ENCODE measurements at places on chromosomes 5 and 9.

DNA sequence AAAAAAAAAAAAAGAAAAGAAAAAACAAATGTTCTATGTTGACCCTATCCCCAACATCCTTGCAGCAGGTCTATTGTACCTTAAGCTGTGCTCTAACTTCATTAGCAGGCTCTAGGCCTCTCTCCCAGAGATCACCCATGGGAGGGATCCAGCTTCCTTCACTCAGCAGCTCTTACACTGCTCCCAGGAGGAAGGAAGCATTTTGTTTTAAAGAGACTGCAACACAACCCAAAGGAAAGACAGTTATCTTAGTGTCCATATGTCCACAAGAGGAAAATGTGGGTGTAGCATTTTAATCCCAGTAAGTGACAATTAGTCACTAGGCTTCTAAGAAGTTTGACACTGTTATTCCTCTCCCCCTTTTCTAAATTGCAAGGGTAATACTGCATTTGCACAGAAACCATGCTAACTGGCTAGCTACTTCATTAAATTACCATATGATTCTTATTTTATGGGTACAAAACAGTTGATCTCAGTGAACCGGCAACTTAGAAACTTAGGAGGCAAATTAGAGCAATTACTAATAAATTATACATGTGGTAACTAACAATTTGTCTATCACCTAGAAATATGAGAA lies 58.8 kb downstream of the MARCHF3 start:
- no peak for DNase-seq

DNA sequence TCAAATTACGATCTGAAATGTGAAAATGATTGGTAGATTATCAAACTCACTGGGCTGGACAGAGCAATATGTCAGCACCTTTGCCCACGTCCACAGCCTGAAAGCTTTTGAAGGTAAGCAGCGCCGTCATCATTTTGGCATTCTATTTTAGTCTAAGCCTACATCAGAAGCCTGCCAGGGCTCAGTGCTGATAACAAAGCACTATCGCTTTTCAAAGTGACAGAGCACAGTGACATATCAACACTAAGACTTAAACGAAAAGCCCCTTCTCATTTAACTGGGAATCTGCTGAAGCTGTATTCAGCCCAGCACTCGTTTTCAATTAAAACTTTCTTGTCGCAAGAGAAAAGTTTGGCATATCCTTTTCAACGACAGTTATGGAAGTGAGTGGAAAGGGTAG lies 1076.3 kb downstream of the PTPRD start:
- no peak for DNase-seq

DNA sequence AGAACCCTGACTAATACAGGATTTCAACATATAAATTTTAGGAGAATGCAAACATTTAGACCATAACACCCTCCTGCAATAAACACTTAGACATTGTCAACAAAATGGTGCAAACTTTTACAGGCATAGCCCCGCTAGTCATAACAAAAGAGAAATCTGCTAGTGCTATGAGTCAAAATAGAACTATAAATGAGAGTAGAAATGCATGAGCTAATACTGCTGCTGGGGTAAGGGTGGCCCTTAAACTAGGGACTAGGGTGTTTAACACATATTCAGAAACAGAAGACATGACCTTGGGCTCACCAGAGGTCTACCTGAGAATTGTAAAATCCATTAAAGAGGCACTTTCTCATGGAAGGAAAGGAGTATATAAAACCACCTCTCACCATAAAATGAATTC lies 131.6 kb downstream of the TLR4 start:
- no peak for DNase-seq

- no peak for DNase-seq
Measured at GRCh38 chr9:84940294-84940693, 270.8 kb downstream of the NTRK2 start.

GRCh38 chr9:127862075-127863011 lies 7.9 kb upstream of the ENG start:
- DNase-seq: peak; percentile 19

- DNase-seq: peak; percentile 22
Measured at GRCh38 chr5:157607371-157608161, 32.0 kb upstream of the ADAM19 start.

GRCh38 chr9:21144603-21145002 lies 3.0 kb upstream of the IFNW1 start:
- DNase-seq: no peak

DNA sequence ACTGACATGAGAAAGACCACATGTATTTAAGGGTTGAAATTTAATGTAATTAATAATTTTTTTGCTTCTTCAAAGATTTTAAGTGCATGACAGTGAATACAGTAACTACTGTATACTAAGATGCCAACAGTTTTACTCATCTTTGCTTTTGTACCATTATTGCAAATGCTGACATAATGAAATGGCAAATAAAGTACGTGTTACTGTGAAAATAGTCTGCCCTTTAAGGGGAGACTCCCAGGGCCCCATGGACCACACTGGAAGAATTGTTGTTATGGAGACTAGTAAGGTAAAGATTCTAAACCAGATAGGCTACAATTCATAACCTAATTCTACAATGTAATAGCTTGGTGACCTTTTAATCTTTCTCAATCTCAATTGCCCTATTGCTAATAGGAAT lies 84.7 kb downstream of the NR3C1 start:
- no peak for DNase-seq

GRCh38 chr5:1985781-1986180 lies 103.1 kb upstream of the IRX4 start:
- no peak for DNase-seq

DNA sequence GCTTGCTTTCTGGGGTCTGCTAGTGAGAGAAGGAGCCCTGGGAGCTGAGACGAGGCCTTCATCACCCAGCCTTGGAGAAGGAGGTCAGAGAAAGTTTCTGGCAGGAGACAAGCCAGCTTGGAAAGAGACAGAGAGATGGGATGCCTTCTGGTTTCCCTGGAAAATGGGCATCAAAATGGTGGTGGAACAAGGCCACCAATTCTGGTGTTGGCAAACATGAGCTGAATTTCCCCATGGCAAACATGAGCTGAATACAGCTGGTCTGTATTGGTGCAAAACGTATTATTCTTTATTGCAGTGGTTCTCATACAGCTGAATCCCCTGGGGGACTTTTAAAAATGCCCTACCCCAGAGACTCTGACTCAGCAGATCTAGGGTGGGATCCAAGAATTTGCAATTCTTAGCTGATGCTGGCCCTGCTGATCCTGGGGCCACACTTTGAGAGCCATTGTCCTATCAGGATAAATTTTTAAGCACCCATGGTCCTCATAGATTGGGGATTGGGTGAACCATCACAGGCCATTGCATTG lies 39.1 kb upstream of the S1PR3 start:
- DNase-seq: no peak

DNA sequence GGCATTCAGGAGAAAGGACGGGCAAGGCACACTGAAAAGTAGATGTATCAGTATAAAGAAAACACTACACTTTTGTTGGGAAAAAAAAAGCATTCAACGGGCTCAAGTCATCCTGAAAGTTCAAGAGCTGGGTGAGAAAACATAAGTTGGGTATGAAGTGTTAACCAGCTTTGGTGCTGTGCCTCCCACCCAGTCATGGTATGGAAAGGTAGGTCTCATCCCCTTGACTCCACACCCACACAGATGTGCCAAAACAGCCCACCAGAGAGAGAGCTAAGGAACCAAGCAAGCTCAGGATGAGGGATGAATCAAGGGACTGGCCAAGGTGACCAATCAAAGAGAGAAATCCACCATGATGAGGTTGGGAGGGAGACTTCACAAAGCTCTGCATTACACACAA lies 54.7 kb downstream of the ESM1 start:
- no peak for DNase-seq

DNA sequence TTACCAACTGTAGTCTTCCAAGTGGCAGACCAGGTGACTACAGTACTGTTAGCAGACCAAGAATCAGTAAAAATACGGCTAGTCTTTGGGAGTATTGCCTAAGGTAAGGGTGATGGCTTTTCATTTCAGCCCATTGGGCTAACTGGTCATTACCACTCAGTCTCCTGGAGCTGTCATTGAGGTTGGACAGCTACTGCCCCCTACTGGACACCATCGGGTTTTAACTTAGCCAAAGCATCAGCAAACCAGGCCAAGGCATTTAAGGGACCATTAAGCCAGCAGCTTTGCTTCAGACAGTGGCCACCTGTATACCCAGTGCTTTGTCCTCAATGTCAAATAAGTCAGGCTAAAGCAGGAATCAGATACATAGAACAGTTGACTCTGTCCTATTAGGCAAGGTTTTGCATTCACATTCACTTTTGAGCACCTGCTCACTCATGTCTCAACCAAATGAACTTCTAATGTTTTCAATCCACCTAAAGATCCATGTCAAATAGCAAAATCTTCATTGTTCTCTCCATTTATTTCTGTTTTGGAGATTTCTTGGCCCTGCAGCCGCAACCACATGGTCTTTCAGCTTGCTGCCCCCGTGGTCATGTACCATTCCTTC lies 117.2 kb downstream of the INVS start:
- DNase-seq: peak; percentile 31

GRCh38 chr5:1330146-1330846 lies 14.6 kb downstream of the CLPTM1L start:
- DNase-seq: no peak

GRCh38 chr5:10684303-10685086 lies 76.5 kb downstream of the DAP start:
- no peak for DNase-seq

- no peak for DNase-seq
Measured at GRCh38 chr5:68381909-68382308, 166.4 kb downstream of the PIK3R1 start.

GRCh38 chr9:131666774-131667173 lies 73.1 kb downstream of the RAPGEF1 start:
- no peak for DNase-seq

- DNase-seq: no peak
Measured at GRCh38 chr9:3578786-3579185, 53.0 kb upstream of the RFX3 start.

- no peak for DNase-seq
Measured at GRCh38 chr5:98770209-98770910, 3.1 kb upstream of the RGMB start.

GRCh38 chr5:6652025-6652424 lies 18.8 kb downstream of the SRD5A1 start:
- no peak for DNase-seq

DNA sequence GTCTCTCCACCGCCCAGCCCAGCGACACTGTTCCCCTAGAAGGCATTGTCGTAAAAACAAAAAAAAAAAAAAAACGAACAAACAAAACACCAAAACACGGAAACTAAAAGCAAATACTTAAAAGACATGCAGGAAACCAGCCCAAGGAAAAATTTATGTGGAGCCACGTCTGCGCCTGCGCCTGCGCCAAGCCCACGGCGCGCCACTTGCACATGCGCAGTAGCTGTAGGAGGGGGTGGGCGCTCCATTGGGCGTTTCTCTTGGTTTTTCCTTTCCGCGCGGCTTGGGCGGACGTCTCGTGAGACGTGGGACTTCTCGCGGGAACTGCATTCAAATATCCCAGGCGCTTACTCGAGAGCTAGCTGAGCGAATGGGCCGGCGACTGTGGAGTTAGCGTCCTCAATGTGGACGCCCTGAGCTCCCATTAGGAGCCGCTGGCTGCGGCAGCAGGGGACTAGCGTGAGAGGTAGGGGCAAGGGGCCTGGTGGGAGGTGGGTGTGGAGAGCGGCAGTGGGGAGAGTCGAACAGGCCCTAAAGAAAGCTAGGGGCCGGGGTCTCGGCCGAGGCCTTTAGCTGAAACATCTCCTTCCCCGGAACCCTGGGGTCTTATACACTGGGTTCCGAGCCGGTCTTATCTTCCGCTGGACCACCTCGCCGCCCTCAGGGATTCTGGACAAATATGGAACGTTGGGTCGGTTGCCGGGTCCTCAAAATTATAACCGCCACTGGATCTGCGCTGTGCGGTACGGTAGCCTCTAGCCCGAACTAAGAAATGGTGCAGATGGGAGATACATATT lies at the start of gene SPDL1:
TSS of gene SPDL1 (plus strand) at position 350 of the 797 bp plus-strand sequence. CDS start 4,644 bp downstream, outside the sequence.
- peak; percentile 84 for DNase-seq

GRCh38 chr5:60195083-60195482 lies 301.6 kb upstream of the PDE4D start:
- no peak for DNase-seq

DNA sequence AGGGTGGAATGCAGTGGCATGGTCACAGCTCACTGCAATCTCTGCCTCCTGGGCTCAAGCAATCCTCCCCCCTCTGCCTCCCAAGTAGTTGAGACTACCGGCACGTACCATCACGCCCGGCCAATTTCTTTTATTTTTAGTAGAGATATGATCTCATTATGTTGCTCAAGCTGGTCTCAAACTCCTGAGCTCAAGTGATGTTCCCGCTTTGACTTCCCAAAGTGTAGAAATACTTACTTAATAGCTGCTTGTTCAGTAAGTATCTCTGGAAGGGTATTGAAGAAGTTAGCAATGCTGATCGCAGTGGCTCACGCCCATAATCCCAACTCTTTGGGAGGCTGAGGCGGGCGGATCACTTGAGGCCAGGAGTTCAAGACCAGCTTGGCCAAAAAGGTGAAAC lies 35.7 kb upstream of the PLIN2 start:
- DNase-seq: no peak

- DNase-seq: no peak
Measured at GRCh38 chr5:74112372-74113195, 486.6 kb downstream of the ARHGEF28 start.

GRCh38 chr9:81132796-81133195 lies 556.6 kb downstream of the TLE1 start:
- no peak for DNase-seq

- DNase-seq: no peak
Measured at GRCh38 chr5:176740702-176741496, 69.5 kb upstream of the UNC5A start.

DNA sequence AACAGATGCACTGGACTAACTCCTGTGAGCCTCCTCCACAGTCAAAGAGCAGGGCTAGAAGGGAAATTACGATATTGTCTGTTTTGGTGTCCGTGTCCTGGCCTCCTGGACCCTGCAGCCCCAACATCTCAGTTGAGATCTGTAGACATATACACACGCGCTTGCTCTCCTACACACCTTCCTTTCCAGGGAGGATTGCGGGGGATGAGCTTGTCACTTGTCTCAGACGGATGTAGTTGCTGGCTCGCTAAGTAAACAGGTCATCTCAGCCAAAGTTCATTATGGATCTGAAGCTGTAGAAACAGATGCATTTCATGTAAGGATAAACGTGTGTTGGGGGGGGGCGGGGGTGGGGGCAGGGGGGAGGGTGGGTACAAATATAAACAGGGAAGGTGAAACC lies 549.3 kb downstream of the CCDC171 start:
- no peak for DNase-seq

DNA sequence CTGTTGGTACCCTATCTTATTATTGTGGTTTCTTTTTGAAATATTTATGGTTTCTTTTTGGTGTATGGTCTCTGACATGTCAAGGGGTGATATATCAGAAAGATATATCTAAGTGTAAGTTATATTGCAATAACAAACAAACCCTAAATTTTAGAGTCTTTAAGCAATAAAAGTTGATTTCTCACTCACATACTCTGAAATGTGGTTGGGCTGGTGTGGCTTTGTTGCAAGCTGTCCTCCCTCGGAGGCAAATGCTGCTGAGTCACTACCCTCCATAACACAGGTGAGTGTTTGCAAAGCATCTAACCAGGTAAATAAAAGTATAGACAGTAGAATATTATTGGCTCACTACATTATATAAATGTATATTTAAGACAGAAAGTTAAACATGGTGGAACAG lies 253.2 kb downstream of the CDH18 start:
- no peak for DNase-seq
